ENCODE measurements at places on chromosomes 13 and 19. TPM values are rescaled to one million over a fixed set of nuclear protein-coding genes. Genes with fewer than 3 reads are reported as not detected.

The MAB21L1 gene
- polyA plus RNA-seq, result 0.33 TPM

The PLVAP gene
- polyA plus RNA-seq, result 75.0 TPM

The CALR3 gene
- polyA plus RNA-seq, result not detected

The PPM1N gene
- polyA plus RNA-seq, result 0.20 TPM

The IQCN gene
- 7.3 TPM for polyA plus RNA-seq

The C19orf47 gene
- polyA plus RNA-seq, result 16.1 TPM

The C19orf33 gene
- polyA plus RNA-seq, result 7.1 TPM

The MISP3 gene
- polyA plus RNA-seq, result 1.3 TPM

The NUFIP1 gene
- 14.3 TPM for polyA plus RNA-seq

The ZNF628 gene
- 5.3 TPM for polyA plus RNA-seq

- DNase-seq, result no peak
Measured at GRCh38 chr13:39257642-39258041, 219.4 kb downstream of the NHLRC3 start.

DNA sequence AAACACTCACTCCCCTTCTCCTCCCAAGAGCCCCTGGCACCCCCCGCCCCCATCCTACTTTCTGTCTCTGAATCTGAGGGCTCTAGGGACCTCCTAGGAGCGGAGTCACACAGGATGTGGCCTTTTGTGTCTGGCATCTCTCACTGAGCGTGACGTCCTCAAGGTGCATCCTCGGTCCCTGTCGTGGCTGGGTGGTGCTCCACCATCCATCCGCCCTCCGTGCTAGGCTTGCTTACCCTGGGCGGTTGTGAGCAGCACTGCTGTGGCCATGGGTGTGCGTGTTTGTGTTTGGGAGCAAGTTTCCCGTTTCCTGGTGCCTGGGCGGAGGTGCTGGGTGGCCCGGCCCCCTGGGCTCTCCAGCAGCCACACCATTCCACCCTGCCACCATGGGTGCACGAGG is 12.2 kb downstream of the PLEKHJ1 start:
- no peak for DNase-seq

GRCh38 chr19:840519-841206 is at the start of gene PRTN3:
Gene PRTN3 (plus strand): TSS chr19:840999. CDS start chr19:841009, 10 bp downstream.
- DNase-seq, result no peak

GRCh38 chr19:43667876-43668405 is 2.0 kb downstream of the PLAUR start:
- no peak for DNase-seq

GRCh38 chr13:66359910-66360552 is 870.1 kb downstream of the PCDH9 start:
- DNase-seq, result no peak

GRCh38 chr13:50948601-50949000 is 39.0 kb downstream of the RNASEH2B start:
- DNase-seq, result no peak

GRCh38 chr13:94065741-94066140 is 413.7 kb downstream of the DCT start:
- no peak for DNase-seq

DNA sequence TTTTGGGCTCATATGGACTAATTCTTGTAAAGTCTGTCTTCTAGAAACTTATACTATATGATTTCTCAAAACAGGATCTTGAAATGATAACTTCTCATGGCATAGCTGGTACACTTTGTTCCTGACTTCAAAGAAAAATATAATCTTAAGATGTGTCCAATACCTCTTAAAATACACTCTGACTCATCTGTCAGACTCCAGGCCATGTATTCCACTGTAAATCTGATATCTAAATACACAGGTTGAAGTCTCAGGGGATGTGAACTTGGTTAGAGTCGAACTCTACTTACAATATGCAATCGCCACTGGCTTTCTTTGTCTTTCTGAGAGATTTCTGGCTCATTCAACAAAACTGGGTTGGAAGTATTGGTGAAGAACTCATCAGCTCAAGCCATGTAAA is 99.8 kb downstream of the LACC1 start:
- no peak for DNase-seq

DNA sequence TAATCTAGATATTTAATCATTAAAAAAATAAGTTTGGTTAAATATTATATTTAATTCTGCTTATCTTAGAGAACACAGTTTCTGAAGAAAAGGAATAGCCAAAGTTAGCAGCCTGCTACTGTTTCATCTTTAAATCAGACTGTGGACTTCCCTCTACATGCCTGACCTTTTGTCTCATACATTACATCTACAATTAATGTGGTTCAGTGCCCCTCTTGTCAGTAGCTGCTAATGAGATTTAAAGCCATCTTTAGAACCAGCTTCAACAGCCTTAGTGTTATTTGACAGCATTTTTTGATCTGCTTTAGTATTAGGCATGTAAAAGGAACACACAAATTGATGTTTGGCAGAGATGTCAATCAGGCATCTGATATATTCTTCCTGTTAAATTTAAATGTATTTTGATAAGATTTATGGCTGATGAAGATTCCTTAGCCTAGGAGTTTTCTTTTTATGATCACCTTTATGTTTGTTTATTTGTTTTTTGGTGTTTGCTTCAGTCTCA is 1925.8 kb upstream of the PRR20A start:
- DNase-seq, result no peak

- no peak for DNase-seq
Measured at GRCh38 chr13:42750794-42751193, 30.6 kb upstream of the FAM216B start.

DNA sequence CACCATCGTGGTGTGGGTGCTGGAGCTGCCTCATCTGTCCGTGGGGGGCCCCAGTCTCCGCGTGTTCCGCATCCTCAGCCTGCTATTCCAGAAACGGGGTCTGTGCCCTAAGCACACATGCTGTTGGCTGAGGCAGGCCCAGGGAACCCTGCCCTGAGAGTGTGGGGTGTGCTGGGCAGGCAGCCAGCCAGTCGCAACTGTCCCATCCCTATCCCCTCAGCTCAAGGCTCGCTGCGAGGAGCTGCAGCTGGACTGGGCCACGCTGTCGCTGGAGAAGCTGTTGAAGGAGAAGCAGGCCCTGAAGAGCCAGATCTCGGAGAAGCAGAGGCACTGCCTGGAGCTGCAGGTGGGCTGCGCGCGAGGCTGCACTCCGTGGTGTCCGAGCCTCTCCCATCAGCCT is 21.9 kb downstream of the PLEKHJ1 start:
- no peak for DNase-seq

DNA sequence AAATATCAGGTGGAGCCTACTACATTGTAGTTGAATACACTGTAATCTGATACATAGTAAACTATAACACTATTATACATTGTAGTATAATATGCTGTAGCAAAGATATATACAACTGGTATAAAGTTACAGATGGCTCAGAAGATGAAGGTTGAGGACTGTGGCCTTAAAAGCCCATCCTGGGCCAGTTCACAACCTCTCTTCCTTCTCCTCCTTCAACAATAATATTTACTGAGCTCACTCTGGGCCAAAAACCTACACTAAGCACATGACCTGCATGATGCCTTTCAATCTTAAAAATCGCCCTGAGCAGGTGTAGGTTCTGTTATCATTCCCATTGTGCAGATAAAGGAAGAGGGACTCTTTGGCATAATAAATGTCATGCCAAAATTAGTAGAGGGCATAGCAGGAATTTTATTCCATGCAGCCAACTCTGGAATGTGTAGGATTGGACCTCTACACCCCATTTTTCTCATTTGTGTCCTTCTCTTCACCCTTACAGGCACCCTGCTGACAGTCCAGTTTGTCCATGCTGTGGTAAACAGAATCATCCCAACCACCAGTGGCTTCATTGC is 14.6 kb upstream of the SIN3B start:
- no peak for DNase-seq

DNA sequence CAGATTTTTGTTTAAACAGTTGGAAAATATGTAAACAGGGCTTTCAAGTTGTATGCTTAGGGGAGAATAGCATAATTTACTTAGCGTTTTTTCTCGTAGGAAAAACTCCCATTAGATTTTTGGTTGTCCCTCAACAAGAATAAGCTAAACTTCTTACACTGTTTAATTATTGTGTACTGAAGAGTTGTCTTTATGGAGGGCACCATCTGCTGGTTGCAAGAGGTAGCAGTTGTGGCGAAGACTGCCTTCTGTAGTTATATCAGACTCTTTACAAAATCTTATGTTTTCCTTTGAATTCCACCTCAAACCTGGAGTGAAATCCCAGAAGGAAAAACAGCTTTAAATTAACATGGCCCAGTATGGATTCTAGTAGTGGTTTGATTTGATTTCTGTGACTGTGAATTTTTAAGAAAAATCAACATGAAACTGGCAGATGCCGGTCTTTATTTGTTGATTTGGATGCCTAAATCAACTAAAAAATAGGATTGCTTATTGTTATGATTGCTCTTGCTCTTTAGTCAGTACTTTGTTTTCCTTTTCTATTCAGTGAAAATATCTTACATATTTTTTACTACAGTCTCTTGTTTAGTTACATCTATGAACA is 53.4 kb downstream of the PDS5B start:
- DNase-seq, result peak; percentile 26

DNA sequence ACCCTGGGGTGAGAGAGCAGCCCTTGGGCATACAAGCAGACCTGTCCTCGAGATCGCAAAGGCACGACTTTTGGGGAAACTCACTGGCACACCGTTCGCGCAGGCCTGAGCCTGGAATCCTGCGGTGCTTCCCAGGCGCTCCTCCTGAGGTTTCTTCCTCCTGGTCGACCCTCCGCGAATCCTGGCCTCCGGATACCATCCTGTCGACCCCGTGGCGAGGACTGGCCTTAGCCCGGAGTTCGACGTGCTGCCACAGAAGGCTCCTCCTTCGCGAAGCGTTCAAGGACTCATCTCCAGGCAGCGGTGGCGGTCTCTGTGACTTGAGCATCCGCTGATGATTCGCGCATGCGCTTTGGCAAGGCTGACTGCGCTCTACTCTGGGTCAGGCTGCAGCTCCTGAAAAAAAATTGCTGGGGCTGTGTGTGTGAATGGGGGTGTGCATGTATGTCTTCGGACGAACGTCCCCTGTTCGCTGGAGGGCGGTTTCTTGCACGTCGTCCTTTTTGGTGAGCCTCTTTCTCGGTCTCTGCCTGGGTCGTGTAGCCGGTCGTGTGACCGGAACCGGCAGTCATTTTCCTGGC is 64.4 kb upstream of the ZNF527 start:
- DNase-seq, result no peak

- no peak for DNase-seq
Measured at GRCh38 chr19:43700395-43701000, 15.4 kb upstream of the IRGC start.

GRCh38 chr19:23318143-23318542 is 67.9 kb upstream of the ZNF724 start:
- DNase-seq, result no peak

DNA sequence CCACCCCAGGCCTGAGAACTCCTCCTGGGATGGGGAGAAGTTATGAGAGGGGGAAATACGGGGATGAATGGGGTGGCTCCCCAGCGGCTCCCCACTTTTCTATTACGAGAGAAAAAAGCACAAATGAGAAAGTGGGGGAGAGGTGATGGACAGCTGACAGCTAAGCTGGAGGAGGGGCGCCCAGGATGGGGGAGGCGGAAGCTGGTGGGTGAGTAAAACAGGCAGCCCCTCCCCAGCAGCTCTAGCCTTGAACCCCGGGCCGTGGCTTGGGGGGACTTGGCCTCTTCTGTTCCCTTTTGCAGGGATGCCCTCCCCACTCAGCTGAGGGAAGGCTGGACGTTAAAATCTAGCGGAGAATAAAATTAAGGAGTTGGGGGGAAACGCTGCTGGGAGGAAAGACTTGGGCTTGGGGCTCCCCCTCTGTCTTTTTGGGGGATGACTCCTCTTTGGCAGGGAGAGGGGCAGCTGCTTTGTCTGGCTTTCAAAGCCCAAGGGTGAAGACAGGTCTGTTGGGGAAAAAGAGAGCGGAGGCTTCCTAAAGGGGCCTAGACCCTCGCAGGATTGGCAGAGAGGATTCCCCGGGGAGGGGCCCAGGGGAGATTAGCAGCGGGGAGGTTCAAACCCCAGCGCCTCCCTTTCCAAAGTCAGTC is 1.4 kb upstream of the SAMD1 start:
- DNase-seq, result no peak

GRCh38 chr13:96342852-96343465 is 253.1 kb downstream of the HS6ST3 start:
- DNase-seq, result no peak

DNA sequence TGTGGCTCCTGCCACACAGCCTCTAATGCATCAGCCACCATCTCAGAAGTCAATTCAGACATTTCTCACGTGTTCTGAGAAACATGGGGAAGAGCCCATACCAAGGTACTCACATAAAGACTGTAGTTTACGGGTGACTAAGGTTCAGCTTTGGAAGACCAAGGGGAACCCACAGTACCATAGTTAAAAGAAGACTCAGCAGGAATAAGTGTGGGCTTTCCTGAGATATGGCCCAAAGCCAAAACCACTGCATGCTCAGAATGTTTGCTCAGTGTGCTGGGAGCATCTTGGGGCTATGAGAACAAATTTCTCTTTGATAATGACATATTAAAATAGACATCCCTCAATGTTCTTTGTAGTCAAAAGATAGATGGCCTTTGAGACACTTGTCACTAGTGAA is 283.8 kb downstream of the DCT start:
- no peak for DNase-seq

- DNase-seq, result no peak
Measured at GRCh38 chr13:109274188-109274821, 512.1 kb downstream of the IRS2 start.

DNA sequence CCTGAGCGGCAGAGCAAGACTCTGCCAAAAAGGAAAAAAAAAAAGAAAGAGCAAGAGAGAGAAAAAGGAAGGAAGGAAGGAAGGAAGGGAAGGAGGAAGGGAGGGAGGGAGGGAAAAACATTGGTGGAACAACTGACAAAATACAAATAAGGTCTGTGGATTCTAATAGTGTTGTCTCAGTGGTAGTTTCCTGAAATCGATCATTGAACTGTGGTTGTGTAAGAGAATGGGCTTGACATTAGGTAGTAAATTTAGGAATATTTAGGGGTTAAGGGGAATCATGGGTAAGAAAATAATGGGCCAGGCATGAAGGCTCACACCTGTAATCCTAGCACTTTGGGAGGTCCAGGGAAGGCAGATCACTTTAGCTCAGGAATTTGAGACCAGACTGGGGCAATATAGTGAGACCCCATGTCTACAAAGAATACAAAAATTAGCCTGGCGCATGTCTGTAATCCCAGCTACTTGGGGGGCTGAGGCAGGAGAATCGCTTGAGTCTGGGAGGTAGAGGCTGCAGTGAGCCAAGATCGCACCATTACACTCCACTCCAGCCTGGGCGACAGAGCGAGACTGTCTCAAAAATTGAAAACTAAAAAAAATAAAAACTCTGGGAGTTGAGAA is 14.5 kb downstream of the PHLDB3 start:
- no peak for DNase-seq

DNA sequence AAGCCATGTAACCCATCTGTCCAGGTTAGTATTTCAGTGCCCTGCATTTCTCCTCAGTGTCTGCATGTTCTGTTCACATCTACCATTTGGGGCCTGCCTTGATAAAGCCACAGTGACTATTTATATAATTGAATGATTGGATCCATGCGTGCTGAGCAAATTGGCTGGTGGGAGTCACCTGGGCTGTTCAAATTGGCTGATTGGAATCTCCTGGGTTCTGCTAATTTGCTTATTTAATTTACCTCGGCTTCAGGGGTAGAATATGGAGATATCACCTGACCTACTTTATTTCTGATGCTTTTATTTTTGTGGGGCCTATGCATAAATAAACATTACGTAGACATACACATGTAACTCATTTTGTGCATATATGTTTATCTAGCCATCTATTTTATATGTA is 167.7 kb downstream of the ZNF486 start:
- no peak for DNase-seq
